ENCODE measurements at places on chromosomes 2 and 18. TPM values are rescaled to one million over a fixed set of nuclear protein-coding genes. Genes with fewer than 3 reads are reported as not detected.

Gene CHST9
- not detected for total RNA-seq

Gene CAD
- total RNA-seq: 19.6 TPM

Gene CNTNAP5
- not detected for total RNA-seq

Gene SERPINB3
- not detected for total RNA-seq

Gene CTNNA2
- total RNA-seq: not detected

Gene ASXL3
- total RNA-seq: 0.43 TPM

Gene GPR35
- total RNA-seq: 0.74 TPM

Gene AKAIN1
- total RNA-seq: not detected

Gene HJURP
- 2.4 TPM for total RNA-seq

Gene DSG4
- not detected for total RNA-seq

Gene LRPPRC
- 51.4 TPM for total RNA-seq

Gene CRYGD
- total RNA-seq: not detected

Gene TMEM247
- total RNA-seq: not detected

Gene IL1B
- 54.3 TPM for total RNA-seq

Gene CAPN13
- not detected for total RNA-seq

Gene ZBTB7C
- under 0.01 TPM for total RNA-seq

Gene UPP2
- total RNA-seq: not detected

Gene CPLX4
- total RNA-seq: not detected

Gene PLEKHM3
- total RNA-seq: 11.1 TPM

Gene TLX2
- total RNA-seq: not detected

Gene CKAP2L
- total RNA-seq: 0.74 TPM

Gene FLACC1
- total RNA-seq: 0.74 TPM

Gene FSHR
- not detected for total RNA-seq

Gene SCYGR4
- total RNA-seq: not detected

Gene MC5R
- not detected for total RNA-seq

Gene DNAH6
- 0.09 TPM for total RNA-seq

Gene TMEM150A
- total RNA-seq: 11.1 TPM

Gene FER1L5
- 1.4 TPM for total RNA-seq

Gene ST3GAL5
- 30.2 TPM for total RNA-seq

Gene IL18R1
- 1.5 TPM for total RNA-seq

Gene CNRIP1
- total RNA-seq: 28.4 TPM

Gene ACADL
- 0.37 TPM for total RNA-seq

Gene DSG3
- 0.28 TPM for total RNA-seq

Gene REG3G
- total RNA-seq: not detected

Gene CIAO1
- 67.6 TPM for total RNA-seq

Gene DCC
- total RNA-seq: not detected

Gene PTPRN
- total RNA-seq: 57.0 TPM

Gene CD28
- total RNA-seq: under 0.01 TPM

Gene PSMA8
- total RNA-seq: not detected

Gene OR6B2
- total RNA-seq: not detected

Gene SERPINB11
- total RNA-seq: not detected

Gene CRYBA2
- not detected for total RNA-seq

Gene BUB1
- 4.8 TPM for total RNA-seq

Gene ANTXR1
- total RNA-seq: 262 TPM

Gene ABCA12
- total RNA-seq: under 0.01 TPM

Gene FN1
- total RNA-seq: 808 TPM

Gene CFAP221
- not detected for total RNA-seq

Gene SGPP2
- total RNA-seq: not detected

All from smooth muscle cell of bladder (primary cell).